ENCODE measurements at places on chromosomes 2 and 18.

DNA sequence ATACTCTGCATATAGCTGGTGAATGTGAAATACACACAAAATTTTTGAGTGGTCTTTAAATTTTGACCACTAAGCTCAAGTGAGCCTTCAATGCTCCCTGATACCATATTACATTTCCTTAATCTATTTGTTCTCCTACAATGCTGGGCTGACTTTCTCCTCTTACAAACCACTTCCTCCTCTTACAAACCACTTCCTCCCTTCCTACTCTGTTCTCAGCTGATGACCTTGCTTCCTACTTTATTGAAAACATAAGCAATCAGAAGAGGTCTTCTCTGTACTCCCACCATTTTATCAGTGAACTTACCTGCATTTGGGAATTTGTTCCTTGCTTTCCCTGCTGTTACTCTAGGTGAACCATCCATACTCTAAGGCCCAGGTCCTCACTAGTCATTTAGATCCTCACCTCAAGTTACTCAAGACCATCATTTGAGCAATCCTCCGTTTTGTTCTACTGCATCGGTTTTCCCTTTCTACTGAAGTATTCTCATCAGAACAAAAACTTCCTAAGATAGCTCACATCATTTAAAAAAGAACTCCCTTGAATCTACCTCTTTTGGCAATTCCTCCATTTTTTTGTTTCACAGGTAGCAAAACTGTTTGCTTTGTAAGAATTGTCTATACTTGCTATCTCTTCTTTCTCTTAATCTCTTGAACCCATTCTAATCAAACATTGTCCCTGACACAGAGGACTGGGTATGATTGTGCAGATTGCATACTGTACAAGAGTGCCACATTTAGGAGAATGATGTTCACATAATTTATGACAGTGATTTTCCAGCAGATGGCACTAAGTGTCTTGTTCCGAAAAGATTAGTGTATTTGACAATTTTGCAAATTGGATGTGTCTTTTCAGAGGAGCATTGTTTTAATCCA, 96.5 kb downstream of the EPB41L5 start:
- peak; percentile 35 for DNase-seq

DNA sequence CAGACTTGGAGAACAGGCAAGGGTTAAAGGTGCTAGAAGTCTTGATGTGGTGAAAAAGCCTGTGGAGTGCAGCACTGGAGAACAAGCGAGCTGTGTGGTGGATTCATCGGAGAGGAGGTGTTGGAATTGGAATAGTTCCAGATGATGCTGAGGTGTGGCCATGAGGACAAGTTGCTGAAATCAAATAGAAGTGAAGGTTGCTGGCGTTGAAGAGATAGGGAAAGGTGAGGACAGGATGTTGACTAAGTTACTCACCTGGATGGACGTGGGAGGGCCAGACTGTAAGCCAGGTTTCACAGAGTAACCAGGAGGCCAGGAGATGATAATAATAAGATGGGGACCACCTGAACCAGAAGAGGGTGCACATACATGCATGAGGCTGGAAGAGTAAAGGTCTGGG, 173.4 kb downstream of the DIS3L2 start:
- no peak for DNase-seq

GRCh38 chr2:55827855-55828254, 95.7 kb downstream of the EFEMP1 start:
- DNase-seq, result no peak

GRCh38 chr2:101446869-101447268, 28.0 kb downstream of the RFX8 start:
- DNase-seq, result no peak

GRCh38 chr2:212299943-212300342, 238.7 kb downstream of the ERBB4 start:
- DNase-seq, result peak; percentile 48

- DNase-seq, result no peak
These were observed 766.8 kb upstream of the FAM98A start for GRCh38 chr2:34365932-34366331.

DNA sequence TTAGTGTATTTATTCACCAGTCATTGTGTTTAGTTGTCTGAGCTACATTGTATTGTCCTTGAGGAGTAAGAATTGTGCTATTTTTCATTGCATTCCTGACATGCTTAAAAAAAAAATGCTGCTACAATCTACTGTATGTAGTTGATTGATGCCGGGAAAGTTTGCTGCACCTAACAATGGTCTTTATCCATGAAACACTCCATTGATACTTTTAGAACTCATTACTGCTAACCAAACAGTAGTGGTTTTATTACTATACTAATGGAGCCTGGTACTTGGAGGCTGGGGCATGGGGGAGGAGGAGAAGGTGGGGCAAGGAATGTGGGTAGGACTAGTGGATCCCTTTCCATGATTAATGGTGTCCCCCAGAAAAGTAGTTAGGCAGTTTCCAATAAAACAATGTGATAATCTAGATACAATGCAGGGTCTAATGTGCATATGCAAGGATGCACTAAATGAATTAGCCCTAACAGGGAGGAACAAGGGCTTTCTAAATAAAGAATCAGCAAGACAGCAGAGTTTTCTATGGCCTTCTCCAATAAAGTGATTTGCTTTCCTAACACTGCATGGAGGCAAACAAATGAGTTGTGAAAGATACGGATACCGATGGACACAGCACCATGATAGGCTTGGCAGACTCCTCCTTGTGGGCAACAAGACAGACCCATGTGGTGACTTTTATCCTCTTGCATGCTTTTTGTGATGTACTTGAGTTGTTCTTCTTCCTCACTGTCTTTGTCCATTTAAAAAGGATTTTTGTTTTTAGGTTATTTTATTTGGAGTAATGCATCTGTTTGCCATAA, 78.5 kb downstream of the FMNL2 start:
- DNase-seq, result no peak

GRCh38 chr18:23938901-23939341, 75.6 kb upstream of the TTC39C start:
- no peak for DNase-seq

GRCh38 chr2:160318218-160318617, 118.1 kb upstream of the ITGB6 start:
- DNase-seq, result no peak

- no peak for DNase-seq
These were observed 17.1 kb upstream of the TMEM237 start for GRCh38 chr2:201660293-201660895.

DNA sequence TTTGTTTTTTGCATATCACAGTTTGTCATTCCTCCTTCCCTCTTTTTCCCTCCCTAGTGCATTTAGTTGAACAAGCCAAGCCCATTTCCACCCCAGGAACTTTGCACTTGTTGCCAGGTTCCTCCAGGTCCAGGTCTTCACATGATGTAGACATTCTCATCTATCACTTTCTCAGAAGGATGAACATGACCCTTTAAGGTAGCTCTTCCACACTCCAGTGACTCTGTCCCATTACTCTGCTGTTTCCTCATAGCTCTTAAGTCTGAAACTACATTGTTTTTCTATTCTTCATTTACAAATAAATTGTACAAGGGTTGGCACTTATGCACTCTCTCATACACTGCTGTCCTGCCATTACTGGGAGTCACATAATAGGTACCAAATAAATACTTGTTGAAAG, 6.1 kb downstream of the KYNU start:
- no peak for DNase-seq

- DNase-seq, result peak; percentile 90
These were observed 13.5 kb upstream of the LBH start for GRCh38 chr2:30217644-30218337.

DNA sequence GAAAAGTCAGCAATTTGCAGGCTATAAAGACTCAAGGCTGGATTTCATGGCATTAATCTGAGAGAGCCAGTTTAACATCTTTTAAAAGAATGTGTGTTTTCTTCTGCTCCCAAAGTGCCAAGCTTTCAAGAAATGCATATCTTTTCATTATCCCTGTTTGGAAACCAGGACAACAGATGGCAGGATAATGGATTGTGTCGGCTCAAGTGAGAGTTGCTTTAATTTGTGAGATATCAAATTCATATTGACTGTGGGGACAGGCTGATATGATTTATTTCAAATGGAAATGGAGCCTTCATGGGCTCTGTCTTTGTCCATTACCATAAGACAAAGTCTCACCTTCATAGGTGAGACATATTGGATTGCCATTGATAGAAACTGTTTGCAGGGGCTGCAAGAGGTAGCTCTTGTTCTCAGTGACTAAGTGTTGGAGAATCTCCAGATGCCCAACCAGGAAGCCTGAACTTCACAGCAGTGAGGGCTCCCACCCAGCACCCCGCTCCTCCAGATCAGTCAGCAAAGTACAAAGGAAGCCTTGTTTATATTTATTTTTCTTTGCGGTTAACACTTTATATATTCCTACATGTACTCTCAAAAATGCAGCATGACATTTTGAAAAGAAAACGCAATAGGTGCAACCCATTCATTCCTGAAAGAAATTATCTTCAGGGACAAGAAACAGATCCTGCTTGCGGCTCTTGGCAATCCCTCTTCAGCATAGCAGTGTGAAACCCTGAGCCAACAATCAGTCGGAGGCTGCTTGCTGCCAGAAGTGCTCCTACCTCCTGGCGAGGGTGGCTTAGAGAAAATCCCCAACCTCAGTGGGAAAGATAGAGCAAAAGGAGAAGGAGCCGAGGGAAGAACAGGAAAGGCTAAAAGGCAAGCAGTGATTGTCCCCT, 65.8 kb upstream of the ATL2 start:
- no peak for DNase-seq

- no peak for DNase-seq
These were observed 44.0 kb downstream of the MYL12B start for GRCh38 chr18:3305933-3306332.

GRCh38 chr2:210756855-210757254, 200.5 kb downstream of the CPS1 start:
- DNase-seq, result no peak

DNA sequence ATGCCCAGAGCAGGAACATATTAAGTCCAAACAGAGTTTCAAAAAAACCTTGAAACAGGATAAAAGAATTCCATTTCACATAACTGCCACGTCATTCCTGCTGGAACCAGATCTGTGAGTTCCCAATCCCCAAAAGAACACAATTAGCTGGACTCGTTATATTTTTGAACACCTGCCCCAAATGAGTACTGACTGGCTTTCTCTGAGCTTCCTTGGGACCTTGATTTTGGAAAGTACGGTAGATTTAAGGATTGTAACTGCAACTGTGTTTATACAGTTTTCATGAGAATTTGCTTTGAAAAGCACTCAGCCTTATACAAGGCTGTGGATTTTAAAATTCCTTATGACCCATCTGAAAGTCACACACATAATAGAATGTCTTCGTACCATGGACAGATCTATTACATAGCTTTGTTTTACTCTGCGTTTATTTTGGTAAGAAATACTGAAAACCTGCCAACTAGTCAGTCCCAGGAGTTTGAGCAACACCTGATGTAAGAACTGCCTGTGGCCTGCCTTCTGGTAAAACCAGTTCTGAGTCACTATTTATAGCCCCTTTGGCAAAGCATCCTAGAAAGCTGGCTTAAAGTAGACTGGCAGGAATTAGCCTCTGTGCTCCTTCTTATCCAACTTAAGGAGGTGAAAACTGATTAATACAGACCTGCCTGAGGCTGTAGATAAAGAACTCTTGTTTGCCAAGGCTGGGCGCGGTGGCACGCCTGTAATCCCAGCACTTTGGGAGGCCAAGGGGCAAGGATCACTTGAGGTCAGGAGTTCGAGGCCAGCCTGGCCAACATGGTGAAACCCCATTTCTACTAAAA, 48.1 kb downstream of the MERTK start:
- peak; percentile 36 for DNase-seq

- DNase-seq, result no peak
These were observed 40.5 kb downstream of the RDH14 start for GRCh38 chr2:18519914-18520450.

GRCh38 chr2:162245781-162246180, 2.5 kb upstream of the FAP start:
- no peak for DNase-seq

DNA sequence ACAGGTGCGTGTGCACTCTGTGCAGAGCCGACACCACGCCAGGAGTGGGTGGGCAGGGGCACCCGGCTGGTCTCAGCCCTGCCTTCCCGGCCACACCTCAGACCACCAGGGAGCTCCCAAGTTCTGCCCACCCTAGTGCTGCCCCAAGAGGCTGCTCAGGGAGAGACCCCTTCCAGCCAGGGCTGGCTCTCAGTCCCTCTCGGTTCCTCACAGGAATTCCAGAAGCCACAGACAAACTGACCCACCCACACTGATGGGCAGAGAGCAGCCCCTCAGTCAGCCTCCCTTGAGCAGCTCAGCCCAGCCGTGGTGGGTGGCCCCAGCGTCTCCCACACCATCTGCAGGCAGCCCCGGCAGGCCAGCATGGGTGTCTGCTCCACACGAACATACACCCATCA, 33.8 kb downstream of the GPC1 start:
- DNase-seq, result no peak

DNA sequence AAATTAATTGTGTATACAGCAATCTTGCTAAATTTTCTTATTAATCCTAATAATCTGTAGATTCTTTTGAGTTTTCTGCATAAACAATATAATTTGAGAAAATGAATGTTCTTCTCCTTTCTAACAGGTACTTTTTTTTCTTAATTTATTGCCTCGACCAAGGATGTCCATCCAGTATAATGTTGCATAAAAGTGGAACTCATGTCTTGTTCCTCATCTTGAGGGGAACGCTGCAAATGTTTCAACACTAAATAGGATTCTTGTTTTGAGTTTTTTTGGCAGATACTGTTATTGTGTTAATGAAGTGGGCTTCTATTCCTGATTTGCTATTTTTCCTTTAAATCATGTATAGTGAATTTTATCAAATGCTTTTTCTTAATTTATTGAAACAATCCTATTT, 244.4 kb upstream of the REV1 start:
- DNase-seq, result no peak

DNA sequence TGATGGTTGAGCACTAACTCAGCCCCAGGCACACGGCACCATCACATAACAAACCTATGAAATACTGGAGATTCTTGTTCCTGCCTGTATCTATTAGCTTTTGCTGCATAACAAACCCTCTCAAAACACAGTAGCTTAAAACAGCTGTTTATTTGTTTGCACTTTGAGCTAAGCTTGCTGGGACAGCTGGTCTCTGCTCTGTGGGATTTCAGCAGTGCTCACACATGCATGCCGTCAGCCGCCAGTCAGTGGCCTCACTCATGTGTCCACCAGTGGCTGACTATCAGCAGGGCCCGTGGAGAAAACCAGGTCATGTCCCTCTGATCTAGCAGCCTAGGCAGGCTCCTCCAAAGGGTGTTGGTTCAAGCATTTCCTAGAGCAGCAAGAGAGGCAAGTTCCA, 52.8 kb upstream of the RAB12 start:
- no peak for DNase-seq

- no peak for DNase-seq
These were observed 91.1 kb downstream of the FMNL2 start for GRCh38 chr2:152425765-152426727.

DNA sequence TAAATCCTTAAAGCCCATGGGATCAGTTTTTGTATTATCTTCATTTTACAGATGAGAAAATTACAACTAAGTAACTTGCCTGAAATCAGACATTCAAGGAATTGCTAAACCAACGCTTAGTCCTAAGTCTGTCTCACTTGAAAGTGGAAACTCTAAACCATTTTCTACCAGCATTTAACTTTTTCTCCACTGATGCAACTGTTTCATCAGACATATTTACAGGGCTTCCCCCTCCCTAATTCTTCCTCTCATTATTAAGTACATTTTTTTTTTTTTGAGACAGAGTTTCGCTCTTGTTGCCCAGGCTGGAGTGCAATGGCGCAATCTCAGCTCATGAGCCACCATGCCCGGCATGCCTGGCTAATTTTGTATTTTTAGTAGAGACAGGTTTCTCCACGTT, 88.6 kb downstream of the ACVR1C start:
- no peak for DNase-seq

Data from COR-L47 (cell line).